IMR-90 (cell line): ENCODE measurements at places on chromosomes 7 and 10.

DNA sequence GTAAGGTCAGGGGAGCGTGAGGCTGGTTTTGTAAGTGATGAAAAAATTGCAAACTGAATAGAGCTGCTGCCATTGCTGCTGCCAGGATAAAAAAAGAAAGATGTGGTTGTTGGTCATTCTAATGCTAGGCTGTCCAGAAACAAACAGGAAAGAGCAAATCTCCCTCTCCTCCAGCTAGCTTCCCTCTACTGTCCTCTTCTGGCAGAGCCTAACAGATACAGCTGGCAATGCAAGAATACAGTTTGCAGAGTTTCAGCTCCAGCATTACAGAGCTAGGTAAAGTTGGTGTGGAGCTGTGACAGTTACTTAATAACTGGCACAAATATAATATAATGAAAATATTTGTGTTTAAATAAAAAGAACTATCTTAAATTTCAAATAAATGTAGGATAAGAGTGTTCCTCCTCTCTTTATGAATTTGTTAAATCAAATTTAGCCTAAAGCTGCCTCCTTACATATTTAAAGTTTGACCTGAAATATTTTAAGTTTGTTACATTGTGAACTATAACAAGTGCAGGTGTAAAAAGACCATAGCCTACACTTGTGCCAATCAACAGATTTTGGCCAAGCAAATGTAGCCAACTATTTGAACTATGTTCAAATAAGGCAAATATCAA, 407.7 kb downstream of the SH2D4B start:
- H3K36me3 ChIP-seq = no peaks in the 10 kb centered on the region
- H3K27ac ChIP-seq = no peak overlapping the region
- no peaks in the 10 kb centered on the region for H3K27me3 ChIP-seq

GRCh38 chr7:130667593-130668257, 823 bp downstream of the COPG2 start:
- peak; percentile 1 for DNase-seq
- H3K4me3 ChIP-seq = peak overlapping the region; percentile 75
- no peaks in the 10 kb centered on the region for H3K36me3 ChIP-seq
- H3K27ac ChIP-seq = peak overlapping the region; percentile 65

DNA sequence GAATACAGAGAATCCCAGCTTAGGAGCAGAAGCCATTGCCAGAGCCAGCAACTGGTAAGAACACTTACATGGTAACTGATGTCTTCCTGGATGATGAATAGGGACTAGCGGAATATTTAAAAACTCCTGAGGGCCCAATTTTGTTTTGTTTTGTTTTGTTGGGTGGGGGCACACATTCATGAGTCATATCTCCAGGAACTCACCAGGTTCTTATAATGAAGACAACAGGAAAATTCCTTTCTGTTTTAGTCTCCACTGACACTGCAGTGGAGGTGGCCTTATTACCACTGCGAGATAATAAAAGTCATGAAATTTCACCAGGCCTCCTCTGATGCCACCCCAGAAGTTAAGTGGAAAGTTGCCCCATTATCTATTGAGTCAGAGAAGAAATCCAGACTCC, 6.6 kb upstream of the CUZD1 start:
- H3K27me3 ChIP-seq = no peaks in the 10 kb centered on the region
- H3K36me3 ChIP-seq = no peaks in the 10 kb centered on the region
- no peak overlapping the region for H3K4me3 ChIP-seq
- peaks cover 38% of the 10 kb centered on the region for H3K4me1 ChIP-seq

DNA sequence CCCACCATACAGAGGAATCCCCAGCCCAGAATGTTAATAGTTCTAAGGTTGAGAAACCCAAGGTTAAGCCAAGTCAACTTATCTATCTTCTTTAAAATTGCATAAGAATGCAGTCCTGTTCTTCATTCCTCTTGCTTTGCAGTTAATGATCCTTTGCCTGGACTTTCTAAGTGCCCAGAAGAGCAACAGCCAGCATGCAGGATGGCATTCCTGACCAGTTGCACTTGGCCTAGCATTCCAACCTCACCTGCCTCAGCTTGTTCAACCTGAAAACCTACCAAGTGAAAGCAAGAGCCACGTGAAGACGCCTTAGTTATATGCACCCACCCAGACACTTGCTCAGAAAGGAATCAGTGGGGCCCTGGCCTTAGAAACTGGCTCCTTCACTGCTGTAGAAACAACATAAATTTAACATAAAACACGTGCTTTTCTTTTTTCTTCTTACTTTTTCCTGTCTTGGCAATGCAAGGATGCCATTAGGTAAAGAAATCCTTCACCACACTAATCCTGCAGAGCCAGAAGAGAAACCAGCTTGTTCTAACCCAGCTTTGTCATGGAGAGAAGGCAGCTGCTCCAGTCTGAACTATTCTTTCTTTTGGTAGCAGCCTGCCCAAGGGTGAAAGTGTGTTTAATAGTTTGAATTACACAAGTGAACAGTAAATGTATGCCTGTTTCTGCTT, 25.0 kb downstream of the EGFR start:
- no peak overlapping the region for H3K27ac ChIP-seq
- no peak for DNase-seq
- peaks cover 21% of the 10 kb centered on the region for H3K4me1 ChIP-seq
- H3K27me3 ChIP-seq = no peaks in the 10 kb centered on the region
- H3K36me3 ChIP-seq = peaks cover 5% of the 10 kb centered on the region

DNA sequence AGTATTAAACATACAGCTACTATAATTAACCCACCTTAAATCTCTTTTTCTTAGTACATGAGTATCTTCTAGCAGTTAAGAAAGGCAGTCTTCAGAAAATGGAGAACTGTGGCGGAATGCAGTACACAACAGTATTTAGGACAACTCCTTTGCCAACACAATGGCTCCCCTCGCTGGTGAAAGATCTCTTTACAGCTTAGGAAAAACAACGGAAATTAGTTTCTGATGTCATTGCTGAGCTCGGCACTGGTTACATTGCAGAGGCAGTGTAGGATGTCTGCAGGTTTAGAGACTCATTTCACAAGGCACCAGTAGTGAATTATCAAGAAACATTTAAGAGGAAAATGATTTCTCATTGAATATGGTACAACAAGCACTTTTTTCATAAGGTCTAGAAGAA, 43.4 kb downstream of the GLRX3 start:
- peaks cover 42% of the 10 kb centered on the region for H3K36me3 ChIP-seq
- no peaks in the 10 kb centered on the region for H3K27me3 ChIP-seq
- no peaks in the 10 kb centered on the region for H3K4me1 ChIP-seq

DNA sequence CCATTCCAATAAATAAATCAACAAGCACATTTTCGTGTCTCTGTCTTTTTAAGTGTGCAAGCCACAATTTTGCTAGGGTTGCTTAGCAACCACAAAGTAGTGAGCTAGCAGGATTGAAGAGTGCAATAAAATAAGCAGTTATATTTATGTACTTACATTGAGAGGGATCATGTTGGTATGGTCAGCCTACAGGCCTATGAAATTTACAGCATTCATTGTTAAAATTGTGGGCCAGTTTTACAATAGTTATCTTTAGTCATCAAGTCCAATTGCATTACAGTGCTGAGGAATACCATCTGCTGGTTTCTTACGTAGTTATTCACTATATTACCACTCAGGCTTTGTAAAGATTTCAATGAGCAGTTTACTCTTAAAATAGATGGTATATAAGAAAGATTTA, 192.5 kb upstream of the POT1 start:
- H3K4me3 ChIP-seq = no peak overlapping the region
- DNase-seq = no peak
- no peak overlapping the region for H3K27ac ChIP-seq
- H3K36me3 ChIP-seq = no peaks in the 10 kb centered on the region
- no peaks in the 10 kb centered on the region for H3K4me1 ChIP-seq
- H3K27me3 ChIP-seq = no peaks in the 10 kb centered on the region

- H3K4me1 ChIP-seq = no peaks in the 10 kb centered on the region
- no peak overlapping the region for H3K4me3 ChIP-seq
- H3K36me3 ChIP-seq = peaks cover 4% of the 10 kb centered on the region
- no peak for DNase-seq
Observed at GRCh38 chr10:132786884-132787494, 1.0 kb upstream of the NKX6-2 start.

DNA sequence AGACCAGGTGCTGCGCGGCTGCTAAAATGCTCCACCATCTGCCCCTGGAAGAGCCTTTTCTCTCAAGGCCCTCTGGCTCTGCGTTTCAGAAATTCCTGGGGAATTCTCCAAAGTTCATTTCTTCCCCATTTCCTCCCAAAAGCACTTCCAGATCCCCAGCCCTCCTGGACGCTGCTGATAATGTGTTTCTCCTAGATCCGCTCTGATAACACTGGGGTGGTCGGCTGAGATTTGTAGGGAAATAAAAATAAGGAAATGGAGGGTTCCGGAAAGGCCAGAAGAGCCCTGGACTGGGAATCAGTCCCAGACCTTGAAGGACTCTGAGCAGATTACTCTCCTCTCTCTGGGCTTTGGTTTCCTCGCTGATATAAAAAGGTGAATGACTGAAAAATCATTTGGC, 28.1 kb downstream of the COL13A1 start:
- no peaks in the 10 kb centered on the region for H3K36me3 ChIP-seq
- H3K27me3 ChIP-seq = no peaks in the 10 kb centered on the region
- peaks cover 5% of the 10 kb centered on the region for H3K4me1 ChIP-seq
- DNase-seq = no peak
- H3K27ac ChIP-seq = no peak overlapping the region

GRCh38 chr7:152633504-152633903, 42.4 kb downstream of the XRCC2 start:
- no peaks in the 10 kb centered on the region for H3K36me3 ChIP-seq
- no peaks in the 10 kb centered on the region for H3K27me3 ChIP-seq
- no peak for DNase-seq
- H3K4me1 ChIP-seq = no peaks in the 10 kb centered on the region

DNA sequence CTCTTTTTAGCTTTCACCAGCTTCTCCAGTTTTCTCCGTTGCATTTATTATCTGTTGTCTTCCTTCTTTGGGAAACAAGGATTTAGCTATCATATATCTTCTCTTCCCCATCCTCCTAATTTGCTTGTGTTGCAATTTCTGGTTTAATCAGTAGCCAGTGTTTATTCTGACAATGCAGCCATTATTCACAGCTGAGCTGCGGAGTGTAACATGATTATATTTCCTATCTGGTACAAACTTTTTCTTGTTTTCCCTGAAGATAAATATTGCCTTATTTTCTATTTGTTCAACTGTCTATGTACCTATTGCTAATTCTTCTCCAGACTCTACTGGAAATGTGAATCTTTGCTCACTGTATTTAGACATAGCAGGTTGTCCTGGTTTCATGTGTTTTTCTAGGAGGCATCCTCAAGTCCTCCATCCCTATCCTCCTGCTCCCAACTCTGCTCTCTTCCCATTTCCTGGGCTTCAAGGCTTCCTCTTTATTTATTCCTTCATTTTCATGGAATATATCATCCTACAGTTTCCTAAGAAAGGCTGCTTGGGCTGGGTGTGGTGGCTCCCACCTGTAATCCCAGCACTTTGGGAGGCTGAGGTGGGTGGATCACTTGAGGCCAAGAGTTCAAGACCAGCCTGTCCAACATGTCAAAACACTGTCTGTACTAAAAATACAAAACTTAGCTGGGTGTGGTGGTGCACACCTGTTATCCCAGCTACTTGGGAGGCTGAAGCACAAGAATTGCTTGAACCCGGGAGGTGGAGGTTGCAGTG, 72.4 kb upstream of the KDM7A start:
- H3K27me3 ChIP-seq = peaks cover 9% of the 10 kb centered on the region
- H3K4me3 ChIP-seq = no peak overlapping the region
- H3K27ac ChIP-seq = no peak overlapping the region
- H3K4me1 ChIP-seq = peaks cover 2% of the 10 kb centered on the region; the same call in 1 of the 2 replicates
- no peaks in the 10 kb centered on the region for H3K36me3 ChIP-seq

DNA sequence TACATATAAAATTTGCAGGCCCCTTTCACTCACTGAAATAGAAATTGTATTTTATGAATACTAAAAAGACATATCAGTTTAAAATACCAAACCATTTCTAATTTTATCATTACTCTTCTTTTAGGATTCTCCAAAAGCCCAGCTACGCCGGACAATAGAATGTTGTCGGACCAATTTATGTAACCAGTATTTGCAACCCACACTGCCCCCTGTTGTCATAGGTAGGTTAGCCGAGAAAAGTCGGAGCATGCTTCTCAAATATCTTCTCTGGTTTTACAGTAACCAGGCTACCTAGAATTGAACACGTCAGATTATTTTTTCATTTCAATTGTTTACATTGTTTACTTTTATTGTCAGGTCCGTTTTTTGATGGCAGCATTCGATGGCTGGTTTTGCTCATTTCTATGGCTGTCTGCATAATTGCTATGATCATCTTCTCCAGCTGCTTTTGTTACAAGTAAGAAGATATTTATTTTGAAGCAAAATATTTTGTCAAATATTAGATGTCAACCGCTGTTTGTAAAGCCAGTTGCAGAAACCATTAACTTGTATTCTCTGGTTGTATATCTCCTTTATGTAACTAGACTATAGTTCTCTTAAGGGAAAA, 57.6 kb downstream of the MMRN2 start:
- peaks cover 9% of the 10 kb centered on the region for H3K36me3 ChIP-seq
- no peaks in the 10 kb centered on the region for H3K27me3 ChIP-seq
- H3K4me3 ChIP-seq = no peak overlapping the region

DNA sequence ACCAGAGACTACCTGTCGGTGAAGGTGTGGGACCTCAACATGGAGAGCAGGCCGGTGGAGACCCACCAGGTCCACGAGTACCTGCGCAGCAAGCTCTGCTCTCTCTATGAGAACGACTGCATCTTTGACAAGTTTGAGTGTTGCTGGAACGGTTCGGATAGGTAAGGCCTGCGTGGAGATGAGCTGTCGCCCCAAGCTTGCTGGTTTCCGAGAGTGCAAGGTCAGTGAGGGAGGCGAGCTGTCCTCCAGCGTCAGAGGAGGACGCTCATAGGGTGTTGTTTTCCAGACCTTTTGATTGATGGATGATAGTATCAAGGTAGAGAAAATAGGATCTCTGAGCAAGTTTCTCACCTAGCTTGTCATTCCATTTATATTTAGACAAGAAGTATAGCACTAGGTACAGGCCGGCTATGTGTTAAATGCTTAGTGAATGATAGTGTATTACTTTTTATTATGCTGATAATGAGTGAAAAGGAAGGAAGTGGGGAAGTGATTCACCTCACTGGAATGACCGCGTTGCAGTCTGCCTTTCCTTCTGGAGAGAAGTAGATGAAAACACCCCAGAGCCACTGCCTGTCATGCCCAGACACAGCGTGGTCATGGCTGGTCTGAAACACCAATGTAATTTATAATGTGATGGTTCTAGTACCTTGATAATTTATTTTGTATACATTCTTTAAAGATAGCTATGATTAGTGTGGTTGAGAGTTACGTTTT, 33.9 kb downstream of the BNIP3 start:
- H3K27me3 ChIP-seq = no peaks in the 10 kb centered on the region
- no peak overlapping the region for H3K4me3 ChIP-seq
- H3K27ac ChIP-seq = peak overlapping the region; percentile 64
- peaks cover 36% of the 10 kb centered on the region for H3K36me3 ChIP-seq
- peak; percentile 78 for DNase-seq
- peaks cover 21% of the 10 kb centered on the region for H3K4me1 ChIP-seq

- no peaks in the 10 kb centered on the region for H3K36me3 ChIP-seq
- H3K4me1 ChIP-seq = no peaks in the 10 kb centered on the region
- H3K27me3 ChIP-seq = no peaks in the 10 kb centered on the region
Observed at GRCh38 chr7:19095353-19095860, 22.0 kb downstream of the TWIST1 start.

GRCh38 chr7:151728746-151729145, 148.2 kb downstream of the PRKAG2 start:
- H3K27ac ChIP-seq = no peak overlapping the region
- H3K27me3 ChIP-seq = no peaks in the 10 kb centered on the region
- H3K4me3 ChIP-seq = no peak overlapping the region
